ENCODE measurements at places on chromosomes 3 and 15.

DNA sequence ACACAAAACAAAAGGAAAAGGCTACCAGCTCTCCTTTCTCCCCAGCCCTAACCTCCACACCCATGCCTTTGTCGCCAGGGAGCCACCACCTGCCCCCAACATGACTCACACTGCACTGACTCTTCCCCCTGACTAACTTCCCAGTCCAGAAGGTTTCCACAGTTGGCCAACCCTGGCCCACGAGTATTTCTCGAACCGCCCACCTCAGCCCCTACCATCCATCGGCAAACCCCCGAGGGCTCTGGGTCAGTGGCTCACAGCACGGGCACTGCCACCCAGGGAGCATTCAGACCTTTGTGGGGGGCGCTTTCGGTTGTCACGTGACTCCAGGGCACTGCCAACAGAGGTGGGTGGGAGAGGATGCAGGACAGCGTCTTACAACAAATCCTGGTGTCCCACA lies 152.3 kb downstream of the LRRC28 start:
- DNase-seq: no peak

- no peak for DNase-seq
These were observed 4.7 kb downstream of the C3orf18 start for GRCh38 chr3:50562861-50563260.

- no peak for DNase-seq
These were observed 1367.0 kb downstream of the OTOL1 start for GRCh38 chr3:162863579-162863978.

DNA sequence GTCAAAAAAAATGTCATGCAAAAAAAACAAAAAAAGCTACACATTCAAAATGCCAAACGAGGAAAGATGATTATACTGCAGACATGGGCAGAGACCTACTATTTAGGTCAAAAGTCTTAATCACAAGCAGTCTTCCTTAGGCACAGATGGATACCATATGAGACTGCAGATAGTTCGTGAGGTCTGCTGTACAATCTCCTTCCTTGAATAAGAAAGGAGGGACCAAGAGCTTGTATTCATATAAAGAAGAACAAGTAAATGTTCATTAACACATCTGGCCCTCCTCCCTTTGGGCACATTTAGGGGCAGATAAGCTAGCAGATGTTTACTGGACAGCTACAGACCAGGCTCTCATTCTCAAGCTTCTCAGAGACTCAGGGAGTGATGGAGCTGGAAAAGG lies 45.3 kb downstream of the ANXA2 start:
- DNase-seq: no peak

Data from lung microvascular endothelial cell (primary cell).